Ovary (tissue), 10 donors: ENCODE measurements at places on chromosomes 6 and 20. TPM values are rescaled to one million over a fixed set of nuclear protein-coding genes. Genes with fewer than 3 reads are reported as not detected.

DNA sequence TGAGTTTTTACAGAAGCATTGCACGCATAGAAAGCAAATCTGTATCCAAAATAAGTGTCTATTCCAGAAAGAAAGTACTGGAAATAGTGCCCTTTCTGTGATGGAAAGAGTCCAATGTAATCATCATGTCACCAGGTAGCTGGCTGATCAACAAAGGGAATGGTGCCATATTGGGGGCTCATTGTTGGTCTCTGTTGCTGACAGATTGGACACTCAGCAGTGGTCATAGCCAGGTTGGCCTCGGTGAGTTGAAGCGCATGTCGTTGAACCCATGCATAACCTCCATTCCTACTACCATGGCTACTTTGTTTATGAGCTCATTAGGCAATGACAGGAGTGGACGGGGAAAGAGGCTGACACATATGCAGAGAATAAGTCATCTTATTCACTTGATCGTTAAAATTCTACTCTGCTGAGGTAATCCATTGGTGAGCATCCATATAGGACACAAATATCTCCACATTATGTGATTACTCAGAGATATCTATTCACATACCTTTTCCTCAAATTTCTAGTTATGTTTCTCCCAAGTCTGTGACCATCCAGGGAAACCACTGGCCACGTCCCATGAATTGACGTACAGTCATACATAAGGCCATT, 560.5 kb downstream of the HAO1 start:
- DNase-seq: no peak

GRCh38 chr6:96844530-96844929, 7.3 kb upstream of the GPR63 start:
- DNase-seq: no peak

- DNase-seq: peak; percentile 94
Measured at GRCh38 chr6:108560463-108561308, at the start of gene FOXO3. TSS of gene FOXO3 (plus strand) at chr6:108560917. CDS start at chr6:108561209, 292 bp downstream.

- no peak for DNase-seq
Measured at GRCh38 chr6:4853349-4853748, 77.1 kb downstream of the CDYL start.

DNA sequence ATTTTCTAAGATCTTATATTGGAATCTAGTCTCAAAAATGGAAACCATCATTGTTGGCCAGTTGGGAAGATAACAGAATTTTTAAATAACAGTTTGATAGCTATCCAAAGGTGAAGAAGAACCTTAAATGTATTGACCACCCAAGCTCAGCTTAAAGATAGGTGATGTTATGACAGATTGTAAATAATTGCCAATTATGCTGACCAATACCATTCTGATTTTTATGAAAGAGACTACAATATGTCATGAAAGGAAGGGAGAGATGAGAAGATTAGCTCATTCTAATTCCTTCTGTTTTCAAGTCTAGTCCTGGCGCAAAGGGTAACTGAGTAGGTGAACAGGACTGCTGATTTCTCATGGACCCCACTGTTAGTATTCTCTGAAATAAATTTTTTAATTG, 5.7 kb upstream of the TAB2 start:
- DNase-seq: no peak

GRCh38 chr6:168496139-168496996, 55.4 kb downstream of the SMOC2 start:
- no peak for DNase-seq

DNA sequence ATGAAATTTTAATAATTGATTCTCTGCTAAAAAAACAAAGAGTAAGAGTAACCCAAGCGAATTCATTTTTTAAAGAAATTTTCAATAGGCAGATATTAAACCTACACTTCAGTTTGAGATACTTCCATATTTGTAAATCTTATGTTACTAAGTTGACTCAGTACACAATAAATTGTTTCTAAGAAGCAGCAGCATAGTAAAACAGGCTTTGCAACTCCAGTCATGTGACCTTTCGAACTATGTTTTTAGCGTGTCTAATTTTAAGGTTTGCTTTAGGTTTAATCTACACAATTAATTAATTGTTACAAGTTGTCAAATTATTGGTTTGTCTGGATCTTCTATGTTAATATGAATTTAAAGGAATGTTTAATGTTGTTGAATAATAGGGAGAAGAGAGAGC, 708.9 kb upstream of the CITED2 start:
- no peak for DNase-seq

- DNase-seq: no peak
Measured at GRCh38 chr6:141808662-141809061, 324.1 kb upstream of the GJE1 start.

DNA sequence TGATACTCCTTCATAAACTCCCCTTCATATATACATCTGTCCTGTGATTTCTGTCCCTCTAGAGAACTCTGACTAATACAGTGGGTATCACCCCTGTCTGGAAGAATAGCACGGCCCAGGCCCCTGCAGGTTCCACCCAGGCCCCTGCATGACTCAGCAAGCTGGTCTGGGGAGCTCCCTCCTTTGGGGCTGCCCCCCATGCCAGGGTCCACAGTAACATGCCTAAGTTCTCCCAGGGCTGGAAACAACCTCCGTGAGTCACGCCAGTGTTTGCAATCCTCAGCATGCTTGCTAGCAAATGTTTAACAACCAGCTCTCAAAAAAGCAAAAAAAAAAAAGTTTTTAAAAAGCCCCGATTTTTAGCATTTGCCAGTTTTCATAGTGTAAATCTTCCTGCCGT, 134.3 kb upstream of the CDH4 start:
- no peak for DNase-seq

VSX1 gene
- polyA plus RNA-seq: 0.75 TPM

F13A1 gene
- 19.6 TPM for polyA plus RNA-seq

TCP11 gene
- polyA plus RNA-seq: 0.35 TPM

GMPR gene
- 50.2 TPM for polyA plus RNA-seq

FOXA2 gene
- polyA plus RNA-seq: not detected

ERVFRD-1 gene
- 0.78 TPM for polyA plus RNA-seq

WDR46 gene
- polyA plus RNA-seq: 25.5 TPM

GSTA3 gene
- polyA plus RNA-seq: 1.6 TPM

PRDM13 gene
- polyA plus RNA-seq: 0.02 TPM
